Kasumi-1 (cell line): ENCODE measurements at places on chromosomes 5 and 9.

GRCh38 chr5:119076080-119076479 lies 5.2 kb downstream of the DMXL1 start:
- no peak for DNase-seq

DNA sequence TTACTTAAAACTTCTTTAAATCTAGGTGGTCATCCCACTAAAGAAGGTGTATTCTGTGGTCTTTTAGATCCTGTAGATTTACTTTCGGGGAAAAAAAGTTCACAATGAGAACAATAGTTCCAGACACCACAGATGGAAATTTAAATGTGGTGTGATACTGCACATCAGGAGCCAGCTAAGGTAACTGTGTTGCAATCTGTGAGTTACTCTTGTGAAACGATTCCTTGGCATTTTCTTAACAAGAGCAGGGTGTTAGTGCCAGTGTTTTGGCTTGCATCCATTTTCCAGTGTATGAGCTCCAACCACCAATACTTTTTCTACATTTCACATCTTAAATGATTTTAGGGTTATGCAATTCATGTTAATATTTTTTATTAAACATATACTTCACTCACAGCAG lies 674.5 kb downstream of the CETN3 start:
- no peak for DNase-seq

GRCh38 chr9:135722365-135722764 lies 20.4 kb downstream of the KCNT1 start:
- DNase-seq: no peak

GRCh38 chr9:115593587-115594091 lies 475.7 kb upstream of the TNC start:
- peak; percentile 33 for DNase-seq

- DNase-seq: no peak
Observed at GRCh38 chr5:141716468-141716867, 34.4 kb upstream of the ARAP3 start.

DNA sequence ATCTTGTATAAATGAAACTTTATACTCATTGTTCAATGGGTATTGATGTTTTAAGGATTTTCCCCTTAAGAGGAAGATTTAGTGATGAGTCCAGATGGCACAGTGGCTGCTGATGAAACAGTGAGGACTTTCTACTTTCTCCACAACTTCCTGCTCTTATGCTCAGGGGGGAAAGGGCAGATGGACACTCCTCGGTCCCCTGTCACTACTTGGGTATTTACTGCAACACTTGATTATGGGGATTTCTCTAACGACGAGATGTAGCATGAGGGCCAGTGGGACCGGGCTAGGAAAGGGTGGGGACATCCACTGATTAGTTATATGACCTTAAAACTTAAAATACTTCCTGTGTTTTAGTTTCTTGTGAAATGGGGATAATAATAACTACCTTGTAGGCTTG lies 146.1 kb upstream of the HMHB1 start:
- no peak for DNase-seq

GRCh38 chr9:122912671-122912963 lies 506 bp downstream of the ZBTB6 start:
- no peak for DNase-seq

GRCh38 chr9:2601785-2602378 lies 19.7 kb upstream of the VLDLR start:
- no peak for DNase-seq

DNA sequence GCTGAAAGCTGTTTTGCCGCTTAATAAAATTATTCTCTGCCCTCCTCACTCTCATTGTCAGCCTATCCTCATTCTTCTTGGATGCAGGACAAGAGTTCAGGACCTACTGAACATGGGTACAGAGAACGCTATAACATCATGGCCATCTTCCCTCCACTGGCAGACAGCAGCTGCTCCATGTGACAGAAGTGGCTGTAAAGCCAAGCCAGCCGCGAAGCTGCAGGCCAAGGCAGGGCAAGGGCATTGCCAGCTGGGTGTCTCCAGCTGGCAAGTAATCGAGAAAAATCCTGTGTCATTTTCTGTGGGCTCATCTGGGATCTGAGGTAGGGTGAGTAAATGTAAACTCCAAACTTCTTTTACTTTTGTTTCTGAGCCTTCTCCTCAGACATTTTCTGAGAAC lies 84.8 kb downstream of the SLC25A46 start:
- DNase-seq: no peak

DNA sequence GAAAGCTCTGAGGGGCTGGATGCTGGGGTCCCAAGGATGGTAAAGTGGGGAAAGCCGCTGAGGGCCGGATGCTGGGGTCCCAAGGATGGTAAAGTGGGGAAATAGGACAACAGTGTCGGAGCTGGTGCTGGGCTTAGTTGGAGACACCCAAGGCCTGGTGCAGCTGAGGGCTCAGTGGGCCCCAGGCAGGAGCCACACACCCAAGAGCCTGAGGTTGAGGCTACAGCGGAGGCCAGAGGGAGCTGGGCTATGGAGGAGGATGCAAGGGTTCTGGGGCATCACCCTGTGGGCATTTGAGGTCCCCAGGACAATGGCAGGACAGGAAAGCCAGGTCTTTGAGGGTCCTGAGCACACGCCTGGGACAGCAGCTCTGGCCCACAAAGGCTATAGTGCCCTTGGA lies 19.1 kb upstream of the SLC9A3 start:
- DNase-seq: no peak

DNA sequence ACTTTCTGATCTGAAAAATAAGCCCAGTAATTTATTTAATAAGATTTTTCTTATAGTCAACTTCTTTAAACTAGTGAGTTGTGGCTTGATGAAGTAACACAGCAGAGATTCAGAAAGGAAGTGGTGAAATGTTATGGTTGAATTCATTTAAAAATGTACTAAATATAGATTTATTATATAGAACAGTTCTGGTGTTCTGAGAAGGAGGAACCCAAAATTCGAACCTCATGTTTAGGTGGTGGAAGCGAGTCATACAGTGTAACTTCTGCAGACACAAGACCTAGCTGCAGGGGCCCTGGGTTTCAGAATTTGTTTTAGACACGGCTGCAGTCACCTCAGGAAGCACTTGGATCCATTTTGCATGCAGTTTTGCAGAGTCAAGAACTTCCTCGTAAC lies 188.2 kb downstream of the TRIO start:
- DNase-seq: peak; percentile 86

DNA sequence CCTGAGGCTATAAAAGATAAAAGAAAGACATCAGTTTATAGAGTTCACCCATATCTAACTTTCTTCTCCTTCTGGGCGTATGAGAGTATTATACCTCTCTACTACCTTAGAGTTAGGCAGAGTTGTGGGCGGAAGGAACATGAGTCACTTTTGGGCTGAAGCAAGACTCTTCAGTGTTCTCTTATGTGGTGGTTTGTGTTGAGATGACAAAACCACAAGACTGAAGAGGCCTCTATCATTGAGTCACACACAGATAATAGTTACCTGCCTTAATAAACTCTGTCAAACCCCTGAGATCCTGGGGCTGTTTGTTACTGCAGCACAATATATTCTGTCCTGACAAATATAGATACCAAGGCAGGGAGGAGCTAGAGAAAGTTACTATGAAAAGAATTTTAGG lies 184.2 kb downstream of the EFNA5 start:
- peak; percentile 74 for DNase-seq

- no peak for DNase-seq
Observed at GRCh38 chr9:97510797-97511654, 9.6 kb downstream of the TMOD1 start.

GRCh38 chr9:76729980-76730737 lies 34.1 kb upstream of the PCA3 start:
- no peak for DNase-seq

GRCh38 chr9:99118782-99119466 lies 14.0 kb downstream of the TGFBR1 start:
- DNase-seq: peak; percentile 37

GRCh38 chr5:5165541-5166002 lies 25.4 kb downstream of the ADAMTS16 start:
- no peak for DNase-seq

GRCh38 chr5:107792940-107793339 lies 122.2 kb upstream of the EFNA5 start:
- DNase-seq: no peak

GRCh38 chr9:83665580-83666200 lies 42.1 kb downstream of the UBQLN1 start:
- DNase-seq: peak; percentile 42

- DNase-seq: no peak
Observed at GRCh38 chr5:2913281-2913680, 161.8 kb upstream of the IRX2 start.

GRCh38 chr9:33737811-33738606 lies 57.4 kb upstream of the PRSS3 start:
- peak; percentile 74 for DNase-seq

GRCh38 chr5:178667101-178667500 lies 40.3 kb upstream of the CLK4 start:
- DNase-seq: no peak

DNA sequence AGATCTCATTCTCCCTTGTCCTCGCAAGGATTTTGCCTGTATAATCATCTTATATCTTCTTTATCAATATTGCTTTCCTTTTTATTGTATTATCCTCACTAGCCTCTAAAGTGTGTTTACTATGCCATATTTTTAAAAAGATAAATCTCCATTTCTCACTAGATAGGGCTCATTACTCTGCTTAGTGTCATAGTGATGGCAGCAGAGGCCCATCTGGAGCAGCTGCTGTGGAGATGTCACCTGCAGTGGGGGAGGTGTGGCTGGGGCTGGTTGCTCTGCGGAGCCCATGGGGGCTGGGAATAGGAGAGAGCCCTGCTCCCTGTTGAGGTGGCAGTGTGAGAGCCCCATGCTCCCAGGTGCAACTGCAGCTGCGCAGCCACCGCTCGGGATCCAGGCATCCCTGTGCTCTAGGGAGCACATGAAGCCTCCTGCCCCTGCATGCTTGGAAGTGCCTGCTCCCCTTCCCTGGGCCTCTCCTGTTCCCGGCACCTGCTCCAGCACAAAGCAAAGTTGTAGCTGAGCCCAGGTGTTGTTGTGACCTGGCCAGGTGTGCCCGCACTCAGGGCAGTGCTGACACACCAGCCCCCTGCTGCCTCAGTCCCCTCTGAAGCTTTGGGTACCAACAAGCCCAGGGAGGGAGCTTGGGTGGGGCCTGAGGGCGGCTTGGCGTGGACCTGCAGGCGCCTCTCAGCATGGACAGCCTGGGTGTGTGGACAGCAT lies 144.6 kb upstream of the MRPS30 start:
- no peak for DNase-seq

- DNase-seq: no peak
Observed at GRCh38 chr5:175214152-175214551, 229.8 kb downstream of the DRD1 start.

- no peak for DNase-seq
Observed at GRCh38 chr5:38284384-38284783, 26.0 kb downstream of the EGFLAM start.

GRCh38 chr5:21199087-21199486 lies 1211.1 kb upstream of the CDH18 start:
- no peak for DNase-seq

GRCh38 chr5:4777435-4777834 lies 362.7 kb upstream of the ADAMTS16 start:
- no peak for DNase-seq

GRCh38 chr5:144944936-144945335 lies 774.3 kb downstream of the KCTD16 start:
- DNase-seq: no peak

DNA sequence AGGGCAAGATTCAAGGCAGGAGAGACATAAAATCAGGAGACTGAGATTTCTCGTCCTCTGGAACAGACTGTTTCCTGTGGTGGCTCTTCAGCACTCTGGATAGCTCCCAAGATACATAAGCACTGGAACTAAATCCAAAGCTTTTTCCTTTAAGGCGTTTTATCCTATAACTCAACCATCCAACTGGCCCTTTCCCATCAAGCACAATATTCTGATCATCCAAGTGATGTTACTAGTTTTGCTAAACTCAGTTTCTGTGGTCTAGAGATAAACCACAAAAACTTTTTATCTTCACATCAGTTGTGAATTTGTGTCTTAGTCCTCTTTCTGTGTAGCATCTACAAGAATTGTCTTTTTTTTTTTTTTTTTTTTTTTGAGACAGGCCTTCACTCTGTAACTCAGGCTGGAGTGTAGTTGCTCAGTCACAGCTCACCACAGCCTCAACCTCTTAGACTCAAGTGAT lies 299.4 kb downstream of the COX7C start:
- DNase-seq: peak; percentile 27

DNA sequence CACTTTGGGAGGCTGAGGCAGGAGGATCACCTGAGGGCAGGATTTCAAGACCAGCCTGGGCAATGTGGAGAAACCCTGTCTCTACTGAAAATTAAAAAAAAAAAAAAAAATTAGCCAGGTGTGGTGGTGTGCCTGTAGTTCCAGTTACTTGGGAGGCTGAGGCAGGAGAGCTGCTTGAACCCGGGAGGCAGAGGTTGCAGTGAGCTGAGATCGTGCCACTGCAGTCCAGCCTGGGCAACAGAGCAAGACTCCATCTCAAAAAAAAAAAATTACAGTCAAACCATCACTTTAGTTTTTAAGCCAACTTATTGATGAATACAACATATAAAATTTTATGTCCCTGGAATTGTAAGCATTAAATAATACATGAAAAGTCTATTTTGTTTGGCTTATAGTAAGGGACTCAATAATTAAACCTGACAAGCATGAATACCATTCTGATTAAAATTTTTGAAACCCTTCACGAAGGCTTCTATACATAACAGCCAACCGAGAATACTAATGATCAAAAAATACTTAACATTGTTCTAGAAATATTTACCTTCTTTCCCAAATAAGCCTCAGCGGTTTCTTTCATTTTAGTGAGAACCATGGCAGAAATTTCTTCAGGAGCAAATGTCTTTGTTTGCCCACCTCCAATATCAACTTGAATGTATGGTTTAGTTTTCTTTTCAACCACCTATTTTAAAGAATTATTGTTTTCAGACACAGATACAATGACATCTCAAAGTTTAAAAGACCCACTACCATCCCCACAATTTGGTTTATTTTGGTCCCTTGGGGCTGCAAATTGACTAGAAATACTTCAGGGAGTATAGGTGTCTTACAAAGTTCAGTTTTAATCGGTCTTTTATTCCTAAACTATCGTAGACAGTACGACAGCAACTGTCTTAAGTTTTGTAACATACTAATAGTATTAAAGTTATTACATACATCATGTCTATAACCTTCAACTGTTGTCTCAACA lies 1.2 kb downstream of the HSPA5 start:
- no peak for DNase-seq

GRCh38 chr5:127280491-127281220 lies 9.9 kb upstream of the MEGF10 start:
- DNase-seq: no peak
